Dermis microvascular lymphatic vessel endothelial cell (primary cell): ENCODE measurements at places on chromosomes 16 and 17. TPM values are rescaled to one million over a fixed set of nuclear protein-coding genes. Genes with fewer than 3 reads are reported as not detected.

DNA sequence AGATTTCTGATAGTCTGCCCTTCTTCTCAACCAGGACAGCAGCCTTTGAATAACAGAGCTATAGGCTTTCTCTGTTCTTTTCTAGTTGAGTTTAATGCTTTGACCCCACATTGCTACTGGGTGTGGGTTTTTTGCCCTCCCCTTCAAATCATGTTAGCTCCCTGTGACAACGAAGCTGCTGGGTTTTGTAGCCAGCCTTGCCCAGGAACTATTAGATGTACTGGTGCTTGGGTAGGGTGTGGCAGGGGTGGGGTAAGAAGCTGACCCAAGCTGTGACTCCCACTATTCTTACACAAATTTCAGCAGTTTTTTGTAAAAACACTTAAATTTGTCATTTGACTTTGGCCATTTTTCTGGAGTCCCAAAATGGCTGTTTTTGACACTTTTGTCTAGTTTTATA lies 69.7 kb downstream of the NLK start:
- no peak for DNase-seq

- no peak for DNase-seq
Observed at GRCh38 chr16:55325080-55325447, 1.1 kb downstream of the IRX6 start.

- no peak for DNase-seq
Observed at GRCh38 chr17:14307560-14308024, 6.7 kb downstream of the HS3ST3B1 start.

DNA sequence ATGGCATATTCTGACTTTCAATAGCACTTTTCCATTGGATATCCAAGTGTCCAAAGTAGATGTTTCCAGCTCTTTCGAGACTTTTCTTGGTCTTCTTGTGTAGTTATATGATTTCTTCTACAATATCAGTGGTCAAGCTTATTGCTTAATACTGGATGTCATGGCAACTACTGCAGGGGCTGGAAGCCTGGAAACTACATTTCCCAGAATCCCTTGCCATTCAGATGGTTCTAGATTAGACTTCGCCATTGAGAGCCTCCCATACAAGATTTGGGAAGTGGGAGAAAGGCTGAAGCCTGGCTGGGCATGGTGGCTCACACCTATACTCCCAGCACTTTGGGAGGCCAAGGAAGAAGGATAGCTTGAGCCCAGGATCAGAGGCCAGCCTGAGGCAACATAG lies 153.6 kb downstream of the C16orf95 start:
- DNase-seq, result no peak

Gene SEZ6L2
- total RNA-seq, result 0.26 and 2.5 TPM in 2 replicates

DNA sequence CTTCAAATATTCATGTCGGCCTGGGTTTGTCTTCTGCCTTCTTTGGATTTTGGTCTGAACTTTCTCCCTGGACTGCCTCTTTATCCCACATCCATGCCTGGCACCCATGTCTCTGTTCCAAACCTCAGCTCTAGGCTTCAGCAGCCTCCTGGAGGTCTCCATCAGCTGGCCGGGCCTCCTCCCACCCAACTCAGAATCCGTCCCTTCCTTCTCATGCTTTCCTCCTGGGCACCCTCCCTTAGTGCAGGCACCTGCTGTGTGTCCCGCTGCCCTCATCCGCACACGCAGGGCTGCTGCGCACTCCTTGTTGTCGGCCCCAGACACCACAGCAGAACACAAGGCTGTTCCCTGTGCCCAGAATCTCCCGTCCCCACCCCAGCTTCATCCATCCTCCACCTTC lies 14.0 kb downstream of the LDHD start:
- no peak for DNase-seq
